ENCODE measurements at places on chromosomes 4 and X. TPM values are rescaled to one million over a fixed set of nuclear protein-coding genes. Genes with fewer than 3 reads are reported as not detected.

DNA sequence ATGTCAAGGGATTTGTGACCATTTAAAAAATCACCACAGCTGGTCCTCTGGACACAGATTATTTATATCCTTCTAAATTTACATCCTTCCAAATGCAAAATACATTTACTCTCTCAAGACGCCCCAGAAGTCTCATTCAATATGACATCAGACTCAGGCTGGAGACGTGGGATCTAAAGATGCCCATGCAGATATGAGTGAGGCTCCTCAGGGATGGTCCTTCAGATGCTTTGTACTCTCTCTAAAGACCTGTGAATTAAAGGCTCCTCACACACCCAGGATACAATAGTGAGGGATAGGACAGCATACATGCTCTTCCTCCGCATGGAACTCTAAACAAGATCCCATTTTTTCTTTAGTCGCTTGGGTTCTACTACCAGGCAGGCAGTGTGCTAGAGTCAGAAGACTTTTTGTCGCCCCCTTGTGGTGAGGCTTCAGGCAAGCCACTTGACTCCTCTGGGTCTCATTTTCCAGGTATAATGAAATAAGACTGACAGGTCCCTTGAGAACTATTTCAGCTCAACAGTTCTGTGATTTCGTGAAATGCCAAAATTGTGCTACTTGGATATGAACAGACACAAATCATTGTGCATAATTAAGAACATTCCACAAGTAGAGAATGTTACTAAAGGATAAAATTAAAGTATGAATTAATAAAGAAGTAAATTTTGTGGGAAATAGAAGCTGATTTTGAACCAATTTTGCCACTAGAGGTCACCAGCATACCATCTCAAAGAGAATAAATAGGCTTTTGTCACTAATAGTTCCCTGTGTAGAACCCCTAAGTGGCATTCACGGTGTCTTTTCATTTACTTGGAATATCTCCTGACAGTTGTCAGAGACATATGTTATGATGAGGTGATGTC is 13.7 kb upstream of the SCOC start:
- H3K27me3 ChIP-seq = no peaks in the 10 kb centered on the region
- H3K27ac ChIP-seq = no peak overlapping the region
- peak; percentile 78 for DNase-seq
- no peak overlapping the region for H3K4me3 ChIP-seq
- H3K4me1 ChIP-seq = no peaks in the 10 kb centered on the region
- H3K36me3 ChIP-seq = no peaks in the 10 kb centered on the region

DNA sequence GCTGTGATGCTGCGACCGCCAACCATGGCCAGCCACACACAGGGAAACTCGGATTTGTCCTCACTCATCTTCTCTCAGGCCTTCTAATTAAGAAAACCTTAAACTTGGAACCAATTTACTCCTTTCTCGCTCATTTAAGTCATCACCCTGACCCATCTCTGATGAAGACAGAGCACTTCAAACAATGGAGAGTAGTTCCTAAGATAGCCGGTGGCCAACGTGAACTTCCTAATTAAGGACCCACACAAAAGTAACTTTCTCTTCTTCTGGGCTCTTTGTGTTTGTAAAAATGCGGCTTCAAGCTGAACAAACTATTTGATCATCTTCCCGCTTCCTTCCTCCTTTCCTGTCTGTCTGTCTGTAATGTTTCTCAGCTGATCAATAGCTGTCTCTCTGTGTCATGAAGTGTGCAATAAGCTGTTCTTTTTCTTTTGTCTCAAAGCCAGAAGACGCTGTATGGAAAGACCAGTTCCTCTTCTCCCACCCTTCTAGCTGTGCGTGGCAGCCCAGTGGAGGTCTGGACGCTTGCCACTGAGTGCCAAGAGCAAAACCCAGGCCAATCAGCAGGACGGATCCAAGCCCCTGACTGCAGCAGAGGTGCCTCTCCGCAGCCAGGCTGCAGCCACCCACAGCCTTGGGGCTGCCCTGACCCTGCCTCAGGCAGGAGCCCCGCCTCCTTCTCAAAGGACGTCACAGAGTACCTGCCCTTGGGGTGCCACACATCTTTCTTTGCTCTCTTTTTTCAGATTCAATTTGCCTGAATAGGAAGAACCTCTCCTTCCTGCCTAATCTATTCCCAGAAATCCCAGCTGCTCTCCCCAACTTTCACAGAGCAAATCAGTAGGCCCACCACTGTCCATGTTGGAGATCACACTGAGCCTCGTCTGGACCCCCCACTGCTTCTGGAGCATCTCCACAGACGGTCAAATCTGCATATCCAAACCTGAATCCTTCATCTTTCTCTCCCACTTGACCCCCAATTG is 59.3 kb downstream of the MAML3 start:
- H3K4me3 ChIP-seq = no peak overlapping the region
- peaks cover 50% of the 10 kb centered on the region for H3K4me1 ChIP-seq
- no peaks in the 10 kb centered on the region for H3K27me3 ChIP-seq

LONRF3 gene
- total RNA-seq = 23.0 TPM

DNA sequence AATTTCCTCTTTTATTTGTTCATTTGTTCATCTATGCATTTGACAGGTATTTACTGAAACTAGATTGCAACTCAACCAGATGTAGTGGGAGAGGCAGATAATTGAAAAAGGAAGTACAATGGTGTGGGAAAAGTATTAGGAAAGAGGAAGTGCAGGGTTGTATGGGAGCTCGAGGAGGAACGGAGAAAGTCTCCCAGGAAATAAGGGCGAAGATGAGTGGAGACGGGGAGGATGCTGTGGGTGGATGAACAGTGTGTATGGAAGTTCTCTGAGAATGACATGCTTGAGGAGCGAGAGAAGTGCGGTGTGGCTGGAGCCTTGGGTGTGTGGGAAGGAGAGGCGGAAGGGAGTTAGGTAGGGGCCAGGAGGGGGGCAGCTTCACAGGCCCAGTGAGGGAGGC is 87.5 kb upstream of the DHX15 start:
- H3K4me3 ChIP-seq = no peak overlapping the region
- no peak for DNase-seq
- no peaks in the 10 kb centered on the region for H3K36me3 ChIP-seq
- H3K27me3 ChIP-seq = no peaks in the 10 kb centered on the region
- no peaks in the 10 kb centered on the region for H3K4me1 ChIP-seq
- no peak overlapping the region for H3K27ac ChIP-seq

DNA sequence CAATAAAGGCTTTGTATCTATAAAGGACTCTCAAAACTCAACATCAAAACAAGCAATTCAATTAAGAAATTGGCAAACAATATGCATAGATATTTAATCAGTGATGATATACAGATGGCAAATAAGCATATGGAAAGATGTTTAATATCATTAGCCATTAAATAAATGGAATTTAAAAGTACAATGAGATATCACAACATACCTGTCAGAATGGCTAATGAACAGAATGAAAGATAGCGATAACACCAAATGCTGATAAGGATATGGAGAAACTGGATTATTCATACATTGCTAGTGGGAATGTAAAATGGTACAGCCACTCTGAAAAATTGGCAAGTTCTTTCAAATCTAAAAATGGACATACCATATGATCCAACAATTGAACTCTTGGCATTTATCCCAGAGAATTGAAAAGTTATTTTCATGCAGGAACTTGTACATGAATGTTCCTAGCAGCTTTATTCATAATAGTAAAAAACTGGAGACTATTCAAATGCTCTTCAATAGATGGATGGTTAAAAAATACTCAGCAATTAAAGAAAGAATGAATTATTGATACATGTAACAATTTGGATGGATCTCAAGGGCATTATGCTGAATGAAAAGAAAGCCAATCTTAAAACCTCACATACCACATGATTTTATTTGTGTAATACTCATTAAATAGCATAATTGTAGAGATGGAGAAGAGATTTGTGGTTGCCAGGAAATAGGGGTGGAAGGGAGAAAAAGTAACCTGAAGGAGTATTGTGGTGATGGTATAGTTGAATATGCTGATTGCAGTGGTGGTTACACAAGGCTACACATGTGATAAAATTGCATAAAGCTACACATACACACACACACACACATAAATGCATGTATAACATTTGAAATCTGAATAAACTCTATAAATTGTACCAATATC is 45.9 kb upstream of the ALG13 start:
- no peak overlapping the region for H3K27ac ChIP-seq
- DNase-seq = no peak
- H3K36me3 ChIP-seq = no peaks in the 10 kb centered on the region
- no peaks in the 10 kb centered on the region for H3K27me3 ChIP-seq
- H3K4me3 ChIP-seq = no peak overlapping the region

DNA sequence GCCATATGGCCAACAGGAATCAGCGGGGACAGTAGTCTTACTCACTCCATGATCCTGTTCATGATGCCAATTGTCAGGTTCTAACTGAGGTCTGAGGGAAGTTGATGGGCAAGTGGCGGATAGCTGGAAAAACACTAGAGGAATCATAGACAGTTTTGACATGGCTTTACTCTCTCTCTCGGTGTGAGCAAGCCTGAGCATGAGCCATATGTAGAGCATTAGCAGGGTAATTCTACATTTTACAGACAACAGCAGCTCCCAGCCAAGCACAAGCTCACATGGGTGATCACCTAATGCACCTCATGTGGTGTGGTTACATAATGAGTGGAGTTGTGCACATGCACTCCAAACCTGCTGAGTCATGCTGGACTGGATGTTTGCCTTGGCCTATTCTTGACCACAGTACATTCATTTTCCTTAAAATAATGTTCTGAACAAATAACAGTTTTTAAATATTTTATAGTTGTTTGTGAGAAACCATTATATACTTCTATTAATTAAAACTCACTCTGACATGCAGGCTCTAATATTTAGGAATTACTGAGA is 429.2 kb downstream of the GPAT3 start:
- H3K4me1 ChIP-seq = no peaks in the 10 kb centered on the region
- no peak for DNase-seq

DNA sequence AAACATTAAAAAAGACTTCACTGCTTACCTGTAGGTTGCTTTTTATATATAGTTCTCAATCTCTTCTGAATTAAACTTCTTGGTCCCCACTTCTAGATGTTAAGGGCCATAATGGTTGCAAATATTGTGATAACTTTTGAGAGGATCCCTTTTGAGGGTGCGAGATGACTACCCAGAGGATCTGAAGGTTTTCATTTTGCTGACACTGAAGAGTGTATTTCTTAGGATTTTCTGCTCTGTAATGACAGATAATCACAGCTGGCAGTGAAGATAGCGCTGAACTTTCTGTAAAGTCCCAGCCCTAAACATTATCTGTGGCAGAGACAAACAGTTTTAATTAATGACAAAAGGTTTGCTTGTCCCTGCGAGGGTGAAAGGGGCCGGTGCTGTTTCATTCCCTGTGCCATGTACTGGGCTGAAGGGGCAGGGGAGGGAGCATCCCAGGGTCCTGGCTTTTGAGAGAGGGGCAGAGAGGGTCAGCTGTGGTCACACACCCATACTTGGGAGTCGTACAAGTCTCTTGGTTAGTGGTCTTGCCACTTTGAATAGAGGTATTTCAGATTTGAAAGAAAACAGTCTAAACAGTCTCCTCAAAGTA is 22.2 kb downstream of the CLCN4 start:
- H3K27ac ChIP-seq = no peak overlapping the region
- no peak overlapping the region for H3K4me3 ChIP-seq
- no peaks in the 10 kb centered on the region for H3K4me1 ChIP-seq
- no peaks in the 10 kb centered on the region for H3K36me3 ChIP-seq
- H3K27me3 ChIP-seq = no peaks in the 10 kb centered on the region
- no peak for DNase-seq

NEXMIF gene
- 0.52 TPM for total RNA-seq

DNA sequence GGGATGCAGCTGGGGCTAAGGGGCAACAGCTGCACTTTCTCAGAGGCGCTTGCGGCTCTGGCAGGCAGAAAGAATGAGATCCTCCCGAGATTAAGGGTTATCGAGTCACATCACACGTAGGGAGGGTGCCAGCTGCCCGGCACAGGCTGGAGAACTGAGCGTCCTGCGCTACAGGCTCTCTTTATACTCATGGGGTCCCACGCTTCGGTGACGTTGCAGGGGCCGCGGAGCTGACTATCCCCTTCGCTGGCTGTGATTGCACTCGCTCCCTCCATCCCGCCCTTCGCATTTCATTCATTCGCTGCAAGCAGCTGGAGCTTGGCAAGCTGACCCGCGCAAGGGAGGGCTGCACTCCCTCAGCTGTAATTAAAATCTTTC is at the start of gene TACR3:
Gene TACR3 (minus strand): TSS at position 156 of the 378 bp plus-strand sequence. CDS start 310 bp downstream, outside the sequence.
- DNase-seq = peak; percentile 82
- peaks cover 22% of the 10 kb centered on the region for H3K27me3 ChIP-seq
- no peak within 1 kb of the TSS for H3K4me3 ChIP-seq
- H3K4me1 ChIP-seq = no peaks in the 10 kb centered on the region

GRCh38 chr4:173442223-173442932 is 43.5 kb upstream of the SCRG1 start:
- DNase-seq = no peak
- no peaks in the 10 kb centered on the region for H3K4me1 ChIP-seq
- H3K27ac ChIP-seq = no peak overlapping the region
- no peaks in the 10 kb centered on the region for H3K36me3 ChIP-seq
- H3K4me3 ChIP-seq = no peak overlapping the region

DNA sequence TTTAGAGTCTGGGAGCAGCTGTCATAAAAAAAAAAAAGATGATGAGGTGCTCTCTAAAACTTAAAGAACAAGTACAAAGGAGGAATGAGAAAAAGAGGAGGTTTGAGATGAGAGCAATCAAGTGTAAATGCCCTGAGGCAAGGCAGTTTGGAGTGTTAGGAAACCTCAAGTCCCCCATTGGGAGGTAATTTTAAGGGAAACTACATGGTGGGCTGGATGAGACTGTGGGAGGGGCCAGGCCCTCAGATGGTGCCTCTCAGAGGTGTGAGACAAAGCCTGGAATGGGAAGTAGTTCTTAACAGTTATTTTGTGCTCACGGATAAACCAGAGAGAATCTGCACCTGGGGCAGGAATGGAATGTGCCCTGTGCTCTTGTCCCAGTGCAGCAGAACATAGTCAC is 1.9 kb upstream of the MAGEB3 start:
- no peak overlapping the region for H3K27ac ChIP-seq
- no peaks in the 10 kb centered on the region for H3K36me3 ChIP-seq
- DNase-seq = no peak
- no peaks in the 10 kb centered on the region for H3K27me3 ChIP-seq
- H3K4me3 ChIP-seq = no peak overlapping the region
- no peaks in the 10 kb centered on the region for H3K4me1 ChIP-seq

DNA sequence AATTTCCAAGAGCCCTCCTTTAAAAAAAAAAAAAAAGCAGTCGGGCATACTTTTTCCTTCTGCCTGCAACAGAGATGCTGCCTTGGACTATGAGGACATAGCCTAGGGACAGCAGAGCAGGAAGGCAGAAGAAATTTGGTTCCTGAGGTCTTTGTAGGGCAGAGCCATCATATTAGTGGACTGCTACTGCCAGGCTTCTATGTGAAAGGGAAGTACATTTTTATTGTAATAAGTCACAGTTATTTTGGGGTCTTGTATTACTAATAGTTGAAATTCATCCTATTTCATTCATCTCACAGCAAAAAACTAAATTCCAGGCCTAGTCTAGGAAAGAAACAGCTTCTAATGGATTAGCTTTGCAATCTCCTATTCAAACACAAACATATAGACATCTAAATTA is 211.2 kb downstream of the NSUN7 start:
- H3K27me3 ChIP-seq = no peaks in the 10 kb centered on the region
- H3K4me3 ChIP-seq = no peak overlapping the region
- peaks cover 6% of the 10 kb centered on the region for H3K4me1 ChIP-seq
- H3K27ac ChIP-seq = no peak overlapping the region
- H3K36me3 ChIP-seq = no peaks in the 10 kb centered on the region
